Sciatic nerve (tissue), 2 donors: ENCODE measurements at places on chromosomes 12 and 14.
A peak's percentile ranks its signal among the peaks of the same experiment; 100 is the strongest.

GRCh38 chr12:12938541-12938940 lies 13.4 kb downstream of the GPRC5D start:
- no peak for DNase-seq

DNA sequence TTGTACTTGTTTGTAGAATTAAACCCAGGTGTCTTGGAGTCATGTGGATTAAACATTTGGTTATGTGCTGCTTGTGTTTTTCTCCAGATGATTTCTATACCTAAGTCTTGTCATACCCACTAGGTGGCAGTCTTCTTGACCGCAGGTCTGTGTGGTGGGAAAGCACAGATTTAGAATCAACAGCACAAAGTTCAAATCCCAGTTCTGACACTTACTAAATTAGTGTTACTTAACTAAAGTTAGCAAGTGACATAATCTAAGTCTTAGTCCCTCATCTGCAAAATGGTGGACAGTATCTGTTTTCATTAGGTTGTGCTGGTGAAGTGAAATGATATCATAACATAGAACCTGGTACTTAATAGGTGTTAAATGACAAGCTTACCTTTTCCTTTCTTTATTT lies 151.0 kb upstream of the ARHGAP5 start:
- DNase-seq = no peak

DNA sequence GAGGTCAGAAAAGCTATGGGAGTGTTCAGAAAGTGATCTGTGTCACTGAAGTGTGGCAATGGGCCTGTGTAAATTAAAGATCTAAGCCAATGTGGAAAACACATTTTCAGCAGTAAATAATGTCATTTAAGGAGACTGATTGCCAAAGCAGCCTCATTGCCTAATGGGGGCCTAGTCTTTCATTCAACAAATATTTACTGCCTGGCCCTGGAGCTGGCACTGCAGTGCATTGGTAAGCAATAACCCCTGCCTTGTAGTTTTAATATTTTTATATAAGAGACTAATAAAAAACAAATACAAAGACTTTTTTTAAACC lies 326.6 kb downstream of the BTG1 start:
- DNase-seq = no peak

- no peak for DNase-seq
Observed at GRCh38 chr14:56136571-56137452, 18.6 kb downstream of the PELI2 start.

- DNase-seq = peak; percentile 47
Observed at GRCh38 chr12:131095826-131096680, 142.3 kb downstream of the ADGRD1 start.

GRCh38 chr12:64102339-64102738 lies 119.8 kb downstream of the KICS2 start:
- DNase-seq = no peak

GRCh38 chr14:37844614-37845013 lies 249.2 kb downstream of the TTC6 start:
- DNase-seq = no peak

DNA sequence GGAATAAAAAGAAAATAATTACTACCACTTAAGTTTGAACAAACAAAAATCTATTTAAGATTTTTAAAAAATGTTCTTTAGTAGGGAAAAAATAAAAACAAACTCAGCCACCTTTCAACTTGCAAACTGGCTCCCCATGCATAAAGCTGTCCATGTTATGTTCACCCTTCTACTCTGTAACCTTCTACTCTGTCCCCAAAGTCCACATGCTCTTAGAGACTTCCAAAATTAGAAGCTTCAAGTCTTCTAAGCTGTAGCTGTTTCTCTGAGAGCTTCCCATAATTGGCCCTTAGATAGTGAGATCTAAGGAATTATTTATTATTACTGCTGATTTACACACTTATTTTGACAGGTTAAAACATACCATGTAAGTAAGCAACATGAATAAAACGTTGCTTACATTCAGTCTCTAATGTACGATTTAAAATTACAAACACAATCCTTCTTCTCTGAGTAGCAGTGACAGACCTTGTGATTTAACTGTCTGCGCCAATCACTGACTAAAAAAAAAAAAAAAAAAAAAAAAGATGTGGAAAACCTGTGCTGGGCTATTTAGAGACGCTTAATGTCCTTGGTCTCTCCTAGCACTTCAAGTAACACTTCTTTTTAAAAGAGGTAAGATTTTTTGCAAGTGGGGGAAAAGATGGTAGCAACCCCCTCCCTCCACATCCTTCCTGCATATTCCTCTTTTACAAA lies 28.3 kb upstream of the GRIP1 start:
- DNase-seq = no peak

DNA sequence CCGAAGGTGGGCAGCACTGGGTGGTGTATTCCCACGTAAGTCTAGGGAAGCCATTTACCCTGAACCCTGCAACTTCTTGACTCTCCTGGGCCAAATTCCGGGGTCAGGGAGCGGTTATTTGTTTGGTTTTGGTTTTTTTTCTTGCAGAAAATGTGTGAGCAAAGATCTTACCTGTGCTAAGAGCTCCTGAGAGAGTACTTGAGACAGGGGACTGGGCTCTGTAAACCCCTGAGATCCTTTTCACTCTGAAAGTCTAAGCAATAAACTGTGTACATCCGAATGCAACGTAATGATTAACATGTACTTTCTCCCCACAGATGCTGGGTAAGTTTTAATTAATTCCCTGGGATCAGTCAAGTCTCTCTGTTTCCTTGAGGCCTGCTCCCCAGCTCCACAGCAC lies 21.5 kb downstream of the OR10P1 start:
- no peak for DNase-seq

GRCh38 chr14:75041613-75042012 lies 9.7 kb downstream of the MLH3 start:
- no peak for DNase-seq

DNA sequence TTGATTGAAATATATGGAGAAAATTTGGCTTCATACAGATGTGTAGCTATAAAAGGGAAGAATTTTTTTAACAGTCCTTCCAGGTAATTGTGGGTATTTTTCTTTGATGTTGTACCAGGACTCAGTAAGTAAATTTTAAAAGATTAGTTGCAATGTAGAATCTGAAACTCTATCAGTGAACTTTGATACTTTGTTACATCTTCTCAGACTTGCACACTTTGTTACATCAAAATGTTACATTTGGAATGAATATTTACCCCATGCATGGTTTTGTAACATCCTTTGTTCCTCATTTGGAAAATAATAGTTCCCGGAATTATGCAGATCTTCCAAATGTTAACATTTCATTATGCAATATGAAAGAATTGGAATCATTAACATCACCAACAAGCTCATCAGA lies 13.8 kb downstream of the MTHFD1 start:
- no peak for DNase-seq

DNA sequence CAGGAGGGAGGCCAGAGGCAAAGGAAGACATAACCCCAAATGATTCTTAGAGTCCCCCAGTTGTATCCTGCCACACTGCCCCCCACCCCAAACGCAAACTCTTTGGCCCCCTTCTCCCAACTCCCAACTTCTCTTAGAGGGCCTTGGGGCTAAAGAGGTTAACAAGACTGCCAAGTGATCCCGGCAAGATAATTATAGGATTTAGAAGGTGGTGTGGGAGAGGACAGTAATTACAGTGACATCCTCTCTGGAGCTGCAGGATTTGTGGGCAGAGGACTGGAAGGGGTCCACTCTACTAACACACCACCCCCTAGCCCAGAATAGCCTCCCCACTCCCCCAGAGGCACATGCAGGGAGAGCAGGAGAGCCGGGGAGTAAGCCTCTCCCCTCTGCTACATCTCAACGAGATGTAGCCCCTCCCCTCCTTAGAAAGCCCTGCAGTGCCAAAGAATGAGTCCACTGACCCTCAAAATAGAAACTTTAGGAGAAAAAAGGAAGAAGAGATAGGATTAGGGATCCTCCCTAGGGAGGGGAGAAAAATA lies 5.3 kb upstream of the GDF11 start:
- no peak for DNase-seq

- no peak for DNase-seq
Observed at GRCh38 chr12:24864796-24865125, 84.1 kb downstream of the BCAT1 start.

GRCh38 chr12:4855121-4855924 lies 54.4 kb upstream of the KCNA1 start:
- DNase-seq = no peak
